ENCODE measurements at places on chromosomes 16 and 17.

DNA sequence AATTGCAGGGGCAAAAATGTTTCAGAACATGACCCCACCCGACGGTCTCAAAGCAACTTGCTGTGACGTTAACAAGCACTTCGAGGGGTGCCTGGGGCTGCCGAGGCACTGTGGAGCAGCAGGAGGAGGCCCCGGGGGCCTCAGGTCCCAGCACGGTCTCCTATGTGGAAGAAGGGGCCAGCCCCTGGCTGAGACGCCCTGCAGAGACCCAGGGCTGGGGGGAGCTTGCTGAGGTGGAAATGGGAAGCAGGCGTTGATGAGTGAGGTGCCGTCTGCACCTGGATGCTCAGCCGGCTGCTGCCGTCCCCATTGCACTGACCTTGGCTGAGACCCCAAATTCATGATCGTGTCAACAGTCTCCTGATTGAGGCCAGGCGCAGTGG, 46.5 kb downstream of the NT5M start:
- no peak for DNase-seq
- H3K4me3 ChIP-seq: no peak overlapping the region
- H3K36me3 ChIP-seq: no peaks in the 10 kb centered on the region
- H3K27ac ChIP-seq: no peak overlapping the region
- H3K4me1 ChIP-seq: no peaks in the 10 kb centered on the region

DNA sequence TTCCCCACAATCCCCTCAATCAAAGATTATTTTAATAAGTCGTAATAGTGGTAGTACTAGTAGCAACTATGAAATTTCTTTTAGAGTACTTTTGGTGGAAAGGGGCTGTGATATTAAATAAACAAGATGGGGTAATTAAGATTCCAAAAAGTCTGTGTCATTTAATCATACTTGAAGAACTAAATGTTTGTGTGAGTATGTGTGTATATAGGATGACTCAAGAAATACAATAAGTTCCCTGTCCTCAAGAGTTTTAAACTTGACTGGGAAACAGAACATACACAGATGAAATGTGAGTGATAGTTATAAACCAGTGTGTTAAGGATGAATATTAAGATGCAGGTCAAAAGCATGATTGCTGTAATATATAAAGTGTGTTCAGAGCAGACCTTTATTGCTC, 2.3 kb downstream of the ALDH3A2 start:
- H3K4me3 ChIP-seq: no peak overlapping the region
- H3K36me3 ChIP-seq: peaks cover 4% of the 10 kb centered on the region
- H3K27me3 ChIP-seq: no peaks in the 10 kb centered on the region
- DNase-seq: no peak
- peaks cover 31% of the 10 kb centered on the region for H3K4me1 ChIP-seq
- no peak overlapping the region for H3K27ac ChIP-seq

GRCh38 chr17:45355087-45355486, 38.3 kb upstream of the MAP3K14 start:
- H3K36me3 ChIP-seq: peaks cover 7% of the 10 kb centered on the region
- no peak for DNase-seq
- peaks cover 12% of the 10 kb centered on the region for H3K4me1 ChIP-seq
- H3K27ac ChIP-seq: no peak overlapping the region
- no peak overlapping the region for H3K4me3 ChIP-seq

- H3K27ac ChIP-seq: no peak overlapping the region
- H3K36me3 ChIP-seq: peaks cover 3% of the 10 kb centered on the region
These were observed 47.2 kb downstream of the ARHGAP27 start for GRCh38 chr17:45385331-45385997.

GRCh38 chr17:82751171-82751570, 694 bp upstream of the TBCD start:
- H3K27ac ChIP-seq: no peak overlapping the region
- no peaks in the 10 kb centered on the region for H3K36me3 ChIP-seq
- H3K4me3 ChIP-seq: peak overlapping the region; percentile 39

DNA sequence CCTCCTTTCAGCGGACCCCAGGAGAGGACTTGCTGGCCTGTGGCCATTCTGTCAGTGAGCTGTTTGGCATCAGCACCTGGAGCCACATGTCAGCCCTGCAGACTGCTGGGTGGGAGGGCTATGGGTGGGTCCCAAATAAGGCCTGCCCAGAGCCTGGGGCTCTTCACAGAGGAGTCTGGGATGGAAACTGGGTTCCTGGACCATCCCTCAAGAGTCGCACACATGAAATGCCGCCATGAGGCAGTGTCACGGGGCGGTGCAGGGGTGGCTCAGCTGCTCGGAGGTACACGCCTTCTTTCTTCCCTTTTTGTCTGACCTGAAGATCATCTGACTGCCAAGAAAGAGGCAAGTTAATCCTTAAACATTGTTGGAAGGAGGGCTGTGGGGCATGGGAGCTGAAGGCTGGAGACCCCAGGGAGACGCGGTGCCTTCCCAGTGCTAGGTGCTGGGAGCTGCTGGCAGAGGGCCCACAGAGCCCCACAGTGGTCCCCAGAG, 14.8 kb downstream of the MPRIP start:
- DNase-seq: no peak
- H3K4me1 ChIP-seq: peaks cover 43% of the 10 kb centered on the region
- no peaks in the 10 kb centered on the region for H3K27me3 ChIP-seq
- H3K36me3 ChIP-seq: no peaks in the 10 kb centered on the region
- H3K4me3 ChIP-seq: no peak overlapping the region
- no peak overlapping the region for H3K27ac ChIP-seq

GRCh38 chr16:59683709-59684108, 949.6 kb upstream of the GOT2 start:
- no peaks in the 10 kb centered on the region for H3K27me3 ChIP-seq
- no peak for DNase-seq
- H3K4me1 ChIP-seq: no peaks in the 10 kb centered on the region
- no peaks in the 10 kb centered on the region for H3K36me3 ChIP-seq

DNA sequence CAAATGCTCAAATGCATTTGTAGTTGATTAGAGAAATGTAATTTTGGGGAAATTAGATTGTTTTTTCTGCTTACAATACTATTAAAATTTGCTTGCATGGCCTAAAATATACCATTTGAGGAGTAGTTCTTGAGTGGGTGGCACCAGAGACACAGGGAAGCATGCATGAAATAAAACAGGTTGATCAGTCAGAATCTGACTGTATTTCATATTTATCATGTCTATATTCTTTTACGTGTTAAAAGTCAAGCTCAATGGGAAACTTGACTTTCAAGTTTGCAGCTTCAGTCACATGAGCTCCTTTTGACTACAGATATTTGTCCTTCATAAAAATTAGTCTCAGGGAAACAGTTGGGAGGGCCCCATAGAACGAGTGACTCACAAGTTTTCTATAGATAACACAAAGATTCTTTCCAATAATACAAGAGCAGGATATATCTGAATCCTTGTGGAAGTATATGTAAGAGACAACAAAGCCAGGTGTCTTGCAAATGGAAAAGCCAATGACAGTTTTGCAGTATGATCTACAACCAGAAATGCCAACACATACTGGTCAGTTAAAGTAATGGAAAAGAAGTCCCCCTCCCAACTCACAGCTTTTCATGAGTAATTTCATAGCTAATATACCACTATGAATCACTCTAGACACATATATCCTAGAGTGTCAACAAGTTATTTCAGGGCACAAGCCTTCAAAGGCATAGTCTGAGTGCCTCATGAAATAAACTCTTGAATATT, 42.2 kb upstream of the CORO6 start:
- no peak overlapping the region for H3K4me3 ChIP-seq
- H3K36me3 ChIP-seq: peaks cover 7% of the 10 kb centered on the region
- H3K27me3 ChIP-seq: no peaks in the 10 kb centered on the region
- H3K4me1 ChIP-seq: peaks cover 3% of the 10 kb centered on the region
- DNase-seq: no peak

- no peak overlapping the region for H3K27ac ChIP-seq
- no peaks in the 10 kb centered on the region for H3K36me3 ChIP-seq
- no peak for DNase-seq
- H3K27me3 ChIP-seq: no peaks in the 10 kb centered on the region
- H3K4me1 ChIP-seq: no peaks in the 10 kb centered on the region
These were observed 148.2 kb downstream of the C16orf78 start for GRCh38 chr16:49521734-49522325.

DNA sequence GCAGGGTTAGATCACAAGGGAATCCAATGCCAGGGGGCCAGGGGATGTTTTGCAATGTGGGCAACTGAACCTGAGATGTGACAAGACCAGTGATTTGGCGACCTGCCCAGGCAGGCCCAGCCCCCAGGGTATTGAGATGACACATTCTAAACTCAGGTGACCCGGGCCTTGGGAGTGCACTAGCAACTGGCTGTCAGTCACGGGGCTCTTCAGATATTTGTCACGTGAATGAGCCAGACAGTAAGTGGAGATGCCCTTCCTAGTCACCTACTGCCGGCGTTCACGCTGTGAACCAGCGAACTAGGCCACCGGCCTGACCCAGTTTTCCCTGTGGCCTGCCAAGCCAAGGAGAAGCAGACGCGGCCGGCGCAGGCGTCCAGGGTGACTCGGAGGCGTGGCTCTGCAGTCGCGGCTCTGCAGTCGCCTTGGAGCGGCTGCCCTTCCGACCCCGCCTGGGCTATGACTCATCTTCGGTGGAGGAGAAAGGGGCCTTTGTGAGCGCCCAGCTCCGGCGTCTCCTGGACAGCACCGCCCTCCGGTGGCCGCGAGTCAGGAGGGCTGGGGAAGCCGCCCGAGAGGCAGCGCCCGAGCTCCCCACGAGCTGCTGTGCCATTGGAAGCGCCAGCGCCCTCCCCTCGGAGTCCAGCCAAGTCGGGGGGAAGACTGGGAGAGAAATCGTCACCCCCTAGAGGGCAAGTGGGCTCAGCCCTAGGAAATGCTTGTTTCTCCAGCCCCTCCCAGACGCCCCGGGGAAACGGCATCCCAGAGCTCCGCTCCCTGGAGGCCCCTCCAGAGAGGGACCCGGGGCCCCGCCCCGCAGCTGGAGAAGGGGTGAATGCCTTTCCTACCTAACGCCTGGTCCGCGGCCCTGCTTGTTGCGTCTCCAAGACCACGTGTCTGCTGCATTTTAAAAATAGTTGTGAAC, 38.8 kb downstream of the WSB1 start:
- peaks cover 2% of the 10 kb centered on the region for H3K27me3 ChIP-seq
- H3K4me1 ChIP-seq: peaks cover 10% of the 10 kb centered on the region
- H3K36me3 ChIP-seq: no peaks in the 10 kb centered on the region

DNA sequence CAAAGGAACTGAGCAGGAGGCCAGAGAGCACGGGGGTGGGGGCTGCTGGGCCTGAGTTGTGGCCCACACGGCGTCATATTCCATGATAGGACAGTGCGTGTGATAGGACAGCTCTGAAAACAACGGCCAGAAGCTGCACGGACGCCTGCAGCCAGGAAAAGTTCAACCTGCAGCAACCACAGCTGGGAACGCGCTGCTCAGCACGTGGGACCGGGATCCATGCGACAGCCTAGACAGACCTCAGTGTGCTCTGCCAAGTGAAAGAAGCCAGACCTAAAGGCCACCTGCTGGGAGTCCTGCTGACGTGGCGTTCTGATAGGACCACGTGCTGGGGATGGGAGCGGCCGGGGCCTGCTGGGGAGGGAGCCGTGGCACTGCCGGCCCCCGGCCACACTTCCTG, 21.6 kb downstream of the CTU2 start:
- H3K36me3 ChIP-seq: peaks cover 2% of the 10 kb centered on the region
- peaks cover 5% of the 10 kb centered on the region for H3K4me1 ChIP-seq
- H3K4me3 ChIP-seq: no peak overlapping the region
- H3K27me3 ChIP-seq: no peaks in the 10 kb centered on the region
- no peak overlapping the region for H3K27ac ChIP-seq

DNA sequence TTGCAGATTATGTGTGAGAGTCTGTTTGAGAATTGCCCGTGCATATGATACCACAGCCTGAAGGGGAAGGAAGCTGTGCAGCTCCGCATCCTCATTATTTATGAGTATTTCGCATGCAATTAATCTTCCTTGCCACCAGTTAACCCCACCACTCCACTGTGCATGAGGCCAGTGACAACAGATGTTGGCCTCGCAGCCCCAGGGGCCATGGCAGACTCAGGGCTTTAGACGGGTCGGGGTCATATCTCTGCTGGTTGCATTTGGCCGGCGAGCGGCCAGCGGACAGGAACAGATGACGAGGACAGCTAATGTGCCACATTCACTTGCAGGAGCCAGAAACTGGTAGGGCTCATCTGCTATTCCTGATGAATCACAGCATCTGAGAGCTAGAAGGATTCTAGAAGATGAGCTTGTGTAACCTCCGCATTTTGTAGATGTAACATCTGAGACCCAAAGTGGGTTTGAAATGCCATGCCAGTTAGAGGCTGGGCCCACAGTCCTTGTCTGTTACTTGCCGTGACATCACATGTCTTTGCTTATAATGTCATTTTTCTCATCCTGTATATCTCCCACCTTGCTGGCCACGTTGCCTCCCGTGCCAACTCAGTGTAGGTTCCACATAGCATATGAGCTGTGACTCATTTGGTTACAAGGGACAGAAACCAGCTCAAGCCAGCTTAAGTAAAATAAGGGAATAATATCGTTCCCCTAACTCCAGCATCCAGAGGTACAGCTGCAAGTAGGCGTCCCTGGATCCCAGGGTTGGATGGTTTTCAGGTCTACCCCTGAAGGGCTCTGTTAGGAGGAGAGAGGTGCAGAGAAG, 137.2 kb downstream of the SNX29 start:
- peaks cover 5% of the 10 kb centered on the region for H3K4me1 ChIP-seq
- no peak overlapping the region for H3K4me3 ChIP-seq
- H3K27ac ChIP-seq: no peak overlapping the region
- no peaks in the 10 kb centered on the region for H3K36me3 ChIP-seq
- no peaks in the 10 kb centered on the region for H3K27me3 ChIP-seq

GRCh38 chr16:26005336-26005735, 313.6 kb downstream of the HS3ST4 start:
- no peak overlapping the region for H3K4me3 ChIP-seq
- no peak overlapping the region for H3K27ac ChIP-seq
- no peaks in the 10 kb centered on the region for H3K4me1 ChIP-seq
- DNase-seq: no peak
- H3K27me3 ChIP-seq: peaks cover 5% of the 10 kb centered on the region
- H3K36me3 ChIP-seq: no peaks in the 10 kb centered on the region

- peaks cover 11% of the 10 kb centered on the region for H3K4me1 ChIP-seq
- no peaks in the 10 kb centered on the region for H3K27me3 ChIP-seq
- peak; percentile 48 for DNase-seq
- H3K4me3 ChIP-seq: no peak overlapping the region
- no peaks in the 10 kb centered on the region for H3K36me3 ChIP-seq
These were observed 3.7 kb upstream of the CNP start for GRCh38 chr17:41962768-41963434.

DNA sequence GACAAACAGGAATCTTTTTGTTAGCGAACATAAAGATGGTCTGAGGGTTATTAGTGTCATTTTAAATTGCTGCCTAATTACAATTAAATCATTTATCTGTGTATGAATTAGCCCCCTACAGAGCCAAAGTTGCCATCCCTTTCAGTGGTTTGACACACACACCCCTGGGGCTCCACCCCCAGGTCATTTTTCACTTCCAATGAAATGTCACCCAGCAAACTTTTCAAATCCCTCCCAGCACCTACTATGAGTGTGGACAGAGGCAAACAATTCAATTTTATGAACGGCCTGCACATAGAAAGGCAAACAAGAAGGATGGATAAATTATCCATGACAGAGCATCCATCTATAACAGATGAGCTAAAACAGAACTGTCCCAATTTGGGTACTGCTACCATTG, 2.4 kb downstream of the MYH10 start:
- H3K4me1 ChIP-seq: peaks cover 15% of the 10 kb centered on the region
- DNase-seq: no peak
- H3K36me3 ChIP-seq: peaks cover 5% of the 10 kb centered on the region
- no peak overlapping the region for H3K4me3 ChIP-seq

GRCh38 chr16:52491216-52491615, 55.7 kb downstream of the TOX3 start:
- H3K27ac ChIP-seq: no peak overlapping the region
- no peaks in the 10 kb centered on the region for H3K4me1 ChIP-seq
- H3K4me3 ChIP-seq: no peak overlapping the region
- no peaks in the 10 kb centered on the region for H3K36me3 ChIP-seq
- no peaks in the 10 kb centered on the region for H3K27me3 ChIP-seq
- no peak for DNase-seq
